ENCODE measurements at places on chromosomes 3 and 15. TPM values are rescaled to one million over a fixed set of nuclear protein-coding genes. Genes with fewer than 3 reads are reported as not detected.

The FAM81A gene
- total RNA-seq: 93.1 TPM

The SLC9C1 gene
- total RNA-seq: under 0.01 TPM

GRCh38 chr3:156465194-156465593 is 89.7 kb downstream of the SSR3 start:
- no peak for DNase-seq

GRCh38 chr3:15327941-15328340 is 4.4 kb downstream of the SH3BP5 start:
- no peak for DNase-seq

The ABCC5 gene
- total RNA-seq: 55.4 TPM

- no peak for DNase-seq
These were observed at the start of gene GNAT1 for GRCh38 chr3:50190936-50191660. Gene GNAT1, plus strand, starts transcription at chr3:50191610. Its CDS starts 116 bp downstream, at chr3:50191726.

DNA sequence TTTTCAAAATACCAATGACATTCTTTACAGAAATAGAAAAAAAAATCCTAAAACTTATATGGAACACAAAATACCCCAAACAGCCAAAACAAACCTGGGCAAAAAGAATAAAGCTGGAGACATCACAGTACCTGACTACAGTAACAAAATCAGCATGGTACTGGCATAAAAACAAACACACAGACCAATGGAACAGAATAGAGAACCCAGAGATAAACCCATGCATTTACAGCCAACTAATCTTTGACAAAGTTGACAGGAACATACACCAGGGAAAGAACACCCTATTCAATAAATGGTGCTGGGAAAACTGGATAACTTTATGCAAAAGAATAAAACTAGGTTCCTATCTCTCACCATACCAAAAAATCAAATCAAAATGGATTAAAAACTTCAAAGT is 36.4 kb downstream of the SCAPER start:
- DNase-seq: no peak

GRCh38 chr15:75542386-75542797 is 36.7 kb downstream of the PTPN9 start:
- no peak for DNase-seq

The HHLA2 gene
- total RNA-seq: not detected

- no peak for DNase-seq
These were observed 7.9 kb downstream of the HTR3D start for GRCh38 chr3:184039414-184039813.

The ISLR gene
- total RNA-seq: 8.9 TPM

DNA sequence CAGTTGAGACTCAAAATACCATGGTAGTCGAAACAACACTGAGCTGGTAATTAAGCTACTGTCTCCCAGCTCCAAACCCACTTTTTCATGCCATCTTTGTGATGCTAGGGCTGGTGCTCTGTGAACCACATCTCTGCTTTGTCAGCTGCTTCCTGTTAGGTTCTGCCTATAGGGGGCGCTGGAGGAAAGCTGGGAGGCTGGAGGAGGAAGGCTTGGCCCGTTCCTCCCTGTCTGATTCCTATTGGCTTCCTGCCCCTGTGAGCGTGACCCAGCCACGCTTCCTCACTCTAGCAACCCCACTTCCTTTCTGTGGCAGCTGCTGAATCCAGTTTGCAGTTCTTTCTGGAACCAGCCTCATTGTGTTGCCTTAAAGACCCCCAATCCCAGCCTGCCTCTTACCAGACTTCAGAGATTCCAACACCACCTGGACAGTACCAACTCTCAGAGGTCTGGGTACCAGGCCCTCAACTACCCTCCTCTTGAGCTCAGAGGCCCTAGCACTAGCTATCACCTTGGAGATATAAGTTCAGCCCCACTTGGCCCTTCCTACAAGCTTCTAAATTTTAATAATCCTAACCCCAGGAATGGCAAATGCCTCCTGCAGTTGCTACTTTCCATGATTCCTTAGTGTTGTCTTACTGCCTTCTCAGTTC is 120.9 kb downstream of the ERC2 start:
- peak; percentile 49 for DNase-seq

DNA sequence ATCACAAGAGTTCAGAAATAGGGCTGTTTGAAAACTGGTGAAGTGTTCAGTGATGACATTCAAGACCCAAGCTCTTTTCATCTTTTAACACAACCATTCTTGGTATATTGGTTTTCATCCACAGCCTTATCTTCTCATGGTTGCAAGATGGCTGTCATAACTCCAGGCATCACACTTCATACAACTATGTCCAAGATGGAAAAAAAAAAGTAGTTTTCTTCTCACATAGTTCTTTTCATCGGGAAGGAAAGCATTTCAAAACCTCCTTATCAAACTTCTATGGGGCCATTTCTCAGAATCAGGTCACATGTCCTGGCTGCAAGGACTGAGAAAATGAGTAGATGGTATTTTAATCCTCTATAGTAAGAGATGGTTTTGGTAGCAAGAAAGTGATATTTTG is 21.1 kb upstream of the MFSD1 start:
- DNase-seq: no peak

The AMOTL2 gene
- 73.8 TPM for total RNA-seq

DNA sequence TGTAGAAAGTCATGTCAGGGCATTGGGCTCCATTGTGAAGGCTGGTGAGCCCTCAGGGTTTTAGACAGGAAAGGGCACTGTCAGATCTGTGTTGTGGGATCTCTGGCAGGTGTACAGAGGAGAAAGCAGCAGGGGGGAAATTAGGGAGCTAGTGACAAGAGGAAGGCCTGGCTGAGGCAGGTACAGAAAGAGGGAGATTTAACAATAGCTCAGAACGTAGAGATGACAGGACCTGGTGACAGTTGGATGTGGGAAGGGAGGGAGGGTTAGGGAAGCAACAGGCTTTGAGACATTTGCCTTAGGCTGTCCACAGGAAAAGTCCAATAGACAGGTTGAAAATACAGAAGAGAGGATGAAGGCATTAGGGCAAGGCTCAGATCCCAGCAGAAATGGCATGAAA is 288.1 kb downstream of the EPHB1 start:
- DNase-seq: no peak

The RLBP1 gene
- 2.3 TPM for total RNA-seq

DNA sequence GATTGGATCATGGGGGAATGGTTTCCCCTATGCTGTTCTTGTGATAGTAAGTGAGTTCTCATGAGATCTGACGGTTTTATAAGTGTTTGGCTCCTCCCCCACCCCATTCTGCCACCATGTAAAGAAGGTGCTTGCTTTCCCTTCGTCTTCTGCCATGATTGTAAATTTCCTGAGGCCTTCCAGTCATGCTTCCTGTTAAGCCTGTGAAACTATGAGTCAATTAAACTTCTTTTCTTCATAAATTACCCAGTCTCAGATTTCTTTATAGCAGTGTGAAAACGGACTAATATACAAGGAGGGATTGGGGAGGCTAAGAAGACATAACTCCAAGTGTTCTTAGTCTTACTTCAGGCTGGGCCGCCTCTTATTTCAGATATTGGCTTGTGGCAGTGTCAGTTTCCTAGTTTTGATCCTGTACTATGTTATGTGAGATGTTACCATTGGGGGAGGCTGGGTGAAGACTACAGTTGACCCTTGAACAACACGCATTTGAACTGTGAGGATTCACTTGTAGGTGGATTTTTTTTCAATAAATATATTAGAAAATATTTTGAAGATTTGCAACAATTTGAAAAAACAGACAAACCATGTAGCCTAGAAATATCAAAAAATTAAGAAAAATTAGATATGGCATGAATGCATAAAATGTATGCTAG is 44.9 kb downstream of the NMD3 start:
- no peak for DNase-seq

- no peak for DNase-seq
These were observed 8.1 kb downstream of the DCLK3 start for GRCh38 chr3:36756269-36756668.

The XCR1 gene
- not detected for total RNA-seq

The NLGN1 gene
- total RNA-seq: 126 TPM

The KLHL25 gene
- 32.3 TPM for total RNA-seq

DNA sequence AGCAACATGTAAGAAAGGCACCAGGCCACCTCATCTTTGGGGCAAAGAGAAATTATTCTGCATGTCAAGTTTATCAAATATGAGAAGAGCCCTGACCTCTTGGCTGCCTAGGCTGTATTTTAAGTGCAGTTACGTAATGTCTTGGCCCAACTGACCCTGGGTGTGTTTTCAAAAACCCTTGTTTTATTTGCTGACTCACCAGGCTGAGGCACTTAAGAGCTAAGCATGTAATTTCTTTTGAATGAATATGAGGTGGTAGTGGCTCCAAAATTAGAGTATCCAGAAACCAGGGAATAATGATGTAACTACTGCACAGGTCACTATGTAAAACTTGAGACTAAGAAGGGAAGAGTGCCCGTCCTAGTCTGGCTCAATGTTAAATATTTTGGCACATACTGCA is 24.3 kb downstream of the PGPEP1L start:
- DNase-seq: no peak

GRCh38 chr3:64152086-64152485 is 73.2 kb downstream of the PRICKLE2 start:
- DNase-seq: peak; percentile 18

GRCh38 chr3:72462595-72463011 is 385.6 kb downstream of the SHQ1 start:
- DNase-seq: no peak

GRCh38 chr15:87739866-87740265 is 516.7 kb downstream of the NTRK3 start:
- DNase-seq: no peak

DNA sequence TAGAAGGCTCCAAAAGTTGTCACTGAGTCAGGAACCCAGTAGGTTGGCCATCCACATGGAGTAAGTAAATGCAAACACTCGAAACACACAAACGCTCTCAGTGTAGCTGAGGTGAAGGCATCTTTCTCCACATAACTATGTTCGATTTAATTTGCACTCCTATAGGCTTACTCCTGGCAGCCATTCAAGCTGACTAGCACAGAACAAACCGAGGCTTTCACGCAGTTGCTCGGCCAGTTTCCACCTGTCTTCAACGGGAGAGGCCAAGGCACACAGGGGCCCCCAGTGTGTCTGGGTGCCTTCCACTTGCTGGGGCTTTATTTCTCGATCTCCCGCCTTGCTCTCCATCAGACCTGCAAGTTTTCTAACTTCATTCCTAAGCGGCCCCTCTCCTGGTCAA is 18.9 kb downstream of the RGMA start:
- no peak for DNase-seq

GRCh38 chr3:141249041-141249440 is 17.4 kb downstream of the PXYLP1 start:
- DNase-seq: no peak

DNA sequence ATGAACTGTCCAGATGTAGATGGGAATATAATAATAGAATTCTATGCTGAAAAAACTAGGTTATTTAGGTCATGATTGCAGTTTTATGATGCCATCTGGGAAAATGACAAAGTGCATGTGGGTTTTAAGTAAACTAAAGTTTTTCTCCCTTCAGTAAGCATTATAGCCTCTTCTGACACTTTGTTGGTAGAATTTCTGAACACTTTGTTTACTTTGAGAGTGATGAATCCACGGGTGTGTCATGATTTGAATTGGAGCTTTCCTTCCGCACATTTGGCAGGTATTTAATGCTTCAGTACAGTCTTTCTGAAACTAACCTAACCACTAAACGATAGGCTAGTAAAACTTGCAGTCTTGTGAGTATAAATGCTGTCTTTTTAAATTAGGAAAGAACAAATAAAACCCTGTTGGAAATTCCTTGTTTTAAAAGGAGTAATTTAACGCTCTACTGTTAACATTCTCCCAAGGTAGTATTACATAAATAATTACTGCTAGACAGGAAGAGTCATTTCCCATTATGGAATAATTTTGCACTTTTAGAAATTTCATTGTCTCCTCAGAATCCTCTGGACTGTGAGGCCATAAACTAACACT is 7.0 kb downstream of the FILIP1L start:
- no peak for DNase-seq

The FILIP1L gene
- 1.2 TPM for total RNA-seq

The TGM4 gene
- not detected for total RNA-seq

GRCh38 chr3:122795674-122796195 is 866 bp downstream of the SLC49A4 start:
- DNase-seq: no peak

GRCh38 chr3:184524981-184525336 is 36.6 kb upstream of the EPHB3 start:
- no peak for DNase-seq

GRCh38 chr3:64058566-64058965 is 35.3 kb upstream of the PSMD6 start:
- DNase-seq: no peak

GRCh38 chr3:9067352-9067975 is 104.2 kb upstream of the RAD18 start:
- peak; percentile 28 for DNase-seq

DNA sequence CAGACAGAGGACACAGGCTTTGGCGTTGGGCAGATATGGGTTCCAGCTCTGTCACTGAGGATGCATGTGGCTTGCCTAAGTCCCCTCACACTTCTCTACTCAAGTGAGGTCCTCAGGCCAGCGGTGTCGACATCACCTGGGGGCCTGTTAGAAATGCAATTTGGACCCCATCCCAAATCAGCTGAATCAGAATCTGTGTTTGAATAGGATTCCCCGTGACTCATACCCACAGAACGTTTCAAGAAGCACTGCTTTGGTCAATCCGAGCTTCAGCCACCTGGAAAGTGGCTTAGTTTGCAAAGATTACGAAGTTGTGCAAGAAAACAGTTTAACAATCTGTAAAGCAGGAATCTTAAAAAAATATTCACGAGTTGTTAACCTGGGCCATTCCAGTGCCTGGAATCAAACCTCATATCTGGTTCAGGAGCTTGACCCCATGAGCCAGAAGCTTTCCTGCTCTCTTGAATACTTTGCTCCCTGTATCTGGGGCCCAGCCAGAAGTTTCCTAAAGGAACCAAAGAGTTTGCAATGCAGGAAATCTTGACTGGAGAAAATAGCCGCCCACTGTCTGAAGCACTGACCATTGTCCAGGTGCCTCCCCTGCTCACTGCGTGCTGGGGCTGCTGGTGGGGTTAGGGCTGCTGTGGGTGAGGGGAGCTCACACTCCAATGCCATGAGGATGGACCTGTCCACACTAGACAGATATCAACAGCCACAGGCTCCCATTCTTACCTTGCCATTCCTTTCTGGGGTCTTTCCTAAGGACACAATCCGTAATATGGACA is 208.5 kb upstream of the LINGO1 start:
- no peak for DNase-seq

DNA sequence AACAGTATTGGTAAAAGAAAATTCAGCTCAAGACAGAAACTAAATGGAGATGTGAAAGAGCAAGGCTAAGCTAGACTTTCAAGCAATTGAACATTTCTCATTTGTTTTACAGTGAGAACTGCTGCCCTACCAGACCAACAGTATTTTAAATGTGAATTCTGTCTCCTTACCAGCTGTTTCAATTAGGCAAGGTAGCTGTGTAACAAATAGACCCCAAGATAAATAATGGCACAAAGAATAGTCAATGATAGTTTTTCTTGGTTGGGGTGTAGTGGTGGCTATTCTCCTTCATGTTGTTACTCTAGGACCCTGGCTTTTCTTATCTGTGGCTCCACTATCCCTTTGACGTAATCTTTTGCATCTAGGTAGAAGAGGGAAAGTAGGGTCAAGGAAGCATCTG is 30.4 kb upstream of the THRB start:
- no peak for DNase-seq

The ACKR4 gene
- 0.16 TPM for total RNA-seq

The SPINK8 gene
- not detected for total RNA-seq

- no peak for DNase-seq
These were observed 26.8 kb downstream of the ACAD9 start for GRCh38 chr3:128906031-128906803.
